Left cardiac atrium (tissue), 4 donors: ENCODE measurements at places on chromosomes 6 and 20. TPM values are rescaled to one million over a fixed set of nuclear protein-coding genes. Genes with fewer than 3 reads are reported as not detected.

The ARMH2 gene
- not detected for total RNA-seq

The PDYN gene
- total RNA-seq, result not detected

The ZC2HC1B gene
- not detected for total RNA-seq

The TTBK1 gene
- total RNA-seq, result 0.13 TPM

The CALHM4 gene
- not detected for total RNA-seq

The ISM1 gene
- 2.2 TPM for total RNA-seq

The CTCFL gene
- not detected for total RNA-seq

The FOXS1 gene
- 1.6 TPM for total RNA-seq

The ENPP1 gene
- total RNA-seq, result 6.9 TPM

The STX7 gene
- total RNA-seq, result 53.0 TPM

The BTN1A1 gene
- not detected for total RNA-seq

The UTRN gene
- 79.8 TPM for total RNA-seq

The ZSWIM1 gene
- 10.7 TPM for total RNA-seq

The PNLDC1 gene
- not detected for total RNA-seq

The GLO1 gene
- 71.5 TPM for total RNA-seq

The CTSZ gene
- total RNA-seq, result 174 TPM

The ZSCAN16 gene
- total RNA-seq, result 2.4 TPM

The TCP11 gene
- not detected for total RNA-seq

The WFDC12 gene
- total RNA-seq, result not detected

The OR2B6 gene
- total RNA-seq, result not detected

The WFDC10B gene
- total RNA-seq, result not detected

The LAMA4 gene
- total RNA-seq, result 63.7 TPM

The TFAP2C gene
- 0.56 TPM for total RNA-seq

The OR2H2 gene
- total RNA-seq, result not detected

The KCNK5 gene
- 1.2 TPM for total RNA-seq

The FILIP1 gene
- 85.8 TPM for total RNA-seq

The PNPLA1 gene
- total RNA-seq, result not detected

The VSX1 gene
- total RNA-seq, result not detected

The HRH3 gene
- total RNA-seq, result not detected

The SPATS1 gene
- total RNA-seq, result not detected

The PI16 gene
- 28.2 TPM for total RNA-seq

The MROH8 gene
- total RNA-seq, result 6.8 TPM

The NKAIN2 gene
- 2.4 TPM for total RNA-seq

The C20orf144 gene
- total RNA-seq, result not detected

The KHDC1 gene
- 2.1 TPM for total RNA-seq

The RUNX2 gene
- total RNA-seq, result 0.44 TPM

The PTK6 gene
- not detected for total RNA-seq

The PAK1IP1 gene
- 9.0 TPM for total RNA-seq

The PROKR2 gene
- not detected for total RNA-seq

The HCRTR2 gene
- total RNA-seq, result not detected
